Esophagus mucosa (tissue), 1 donor: ENCODE measurements at places on chromosomes 3 and 15. TPM values are rescaled to one million over a fixed set of nuclear protein-coding genes. Genes with fewer than 3 reads are reported as not detected.

- ATAC-seq: no peak
Measured at GRCh38 chr3:171491361-171491760, 31.2 kb upstream of the TNIK start.

GOLGA6L10 gene
- 3.9 TPM for total RNA-seq

- ATAC-seq: no peak
Measured at GRCh38 chr3:84209474-84209873, 749.3 kb upstream of the CADM2 start.

- no peak for ATAC-seq
Measured at GRCh38 chr15:80478075-80478474, 73.9 kb downstream of the ARNT2 start.

GRCh38 chr3:108073764-108074431 is 16.9 kb downstream of the CD47 start:
- peak; percentile 85 for ATAC-seq
